ENCODE measurements at places on chromosomes 1 and 21. TPM values are rescaled to one million over a fixed set of nuclear protein-coding genes. Genes with fewer than 3 reads are reported as not detected.

- H3K27me3 ChIP-seq: no peaks in the 10 kb centered on the region
- no peak overlapping the region for H3K27ac ChIP-seq
- no peaks in the 10 kb centered on the region for H3K4me1 ChIP-seq
- no peak overlapping the region for H3K4me3 ChIP-seq
- DNase-seq: no peak
- no peaks in the 10 kb centered on the region for H3K36me3 ChIP-seq
These were observed 100.2 kb downstream of the HMCN1 start for GRCh38 chr1:185834371-185834905.

GRCh38 chr1:221240690-221241089 is 361.4 kb downstream of the HLX start:
- no peak overlapping the region for H3K4me3 ChIP-seq
- no peaks in the 10 kb centered on the region for H3K36me3 ChIP-seq
- no peak for DNase-seq
- H3K4me1 ChIP-seq: no peaks in the 10 kb centered on the region
- H3K27me3 ChIP-seq: no peaks in the 10 kb centered on the region
- no peak overlapping the region for H3K27ac ChIP-seq

GRCh38 chr1:116033322-116033721 is 57.0 kb downstream of the SLC22A15 start:
- no peaks in the 10 kb centered on the region for H3K36me3 ChIP-seq
- no peak overlapping the region for H3K27ac ChIP-seq
- no peaks in the 10 kb centered on the region for H3K4me1 ChIP-seq
- DNase-seq: no peak

DNA sequence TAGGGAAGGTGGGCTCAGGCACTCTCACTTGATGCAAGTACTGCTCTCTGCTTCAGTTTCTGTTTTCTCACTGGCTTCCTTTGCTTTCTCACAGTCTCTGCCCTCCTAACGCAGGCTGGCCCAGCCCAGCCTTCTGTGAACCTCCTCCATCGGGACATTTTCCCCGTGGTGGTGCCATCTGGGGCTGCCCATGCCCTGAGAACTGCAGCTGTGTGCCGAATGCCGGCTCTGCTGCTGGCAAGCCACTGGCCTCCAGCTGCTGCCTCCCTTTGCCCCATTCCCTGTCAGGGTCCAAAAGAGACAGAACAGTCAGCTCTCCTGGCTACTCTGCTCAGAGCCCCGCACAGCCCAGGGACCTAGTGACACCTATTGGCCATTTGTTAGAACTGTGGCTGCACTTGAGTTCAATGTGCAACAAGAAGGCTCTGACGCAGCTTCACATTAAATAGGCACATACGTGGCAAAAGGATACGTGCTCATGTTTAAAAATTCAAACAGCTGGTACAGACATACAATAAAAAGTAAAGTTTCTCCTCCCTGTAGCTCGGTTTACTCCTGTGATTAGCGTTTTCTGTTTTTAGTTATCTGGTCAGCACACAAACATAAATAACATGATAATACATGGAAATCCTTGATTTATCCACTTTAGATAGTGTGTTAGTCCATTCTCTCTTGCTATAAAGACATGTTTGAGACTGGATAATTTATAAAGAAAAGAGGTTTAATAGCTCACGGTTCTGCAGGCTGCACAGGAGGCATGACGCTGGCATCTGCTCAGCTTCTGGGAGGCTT is 46.6 kb downstream of the FCRL5 start:
- peak; percentile 15 for DNase-seq
- no peaks in the 10 kb centered on the region for H3K4me1 ChIP-seq
- H3K27ac ChIP-seq: no peak overlapping the region
- H3K27me3 ChIP-seq: no peaks in the 10 kb centered on the region
- no peaks in the 10 kb centered on the region for H3K36me3 ChIP-seq
- H3K4me3 ChIP-seq: no peak overlapping the region

DNA sequence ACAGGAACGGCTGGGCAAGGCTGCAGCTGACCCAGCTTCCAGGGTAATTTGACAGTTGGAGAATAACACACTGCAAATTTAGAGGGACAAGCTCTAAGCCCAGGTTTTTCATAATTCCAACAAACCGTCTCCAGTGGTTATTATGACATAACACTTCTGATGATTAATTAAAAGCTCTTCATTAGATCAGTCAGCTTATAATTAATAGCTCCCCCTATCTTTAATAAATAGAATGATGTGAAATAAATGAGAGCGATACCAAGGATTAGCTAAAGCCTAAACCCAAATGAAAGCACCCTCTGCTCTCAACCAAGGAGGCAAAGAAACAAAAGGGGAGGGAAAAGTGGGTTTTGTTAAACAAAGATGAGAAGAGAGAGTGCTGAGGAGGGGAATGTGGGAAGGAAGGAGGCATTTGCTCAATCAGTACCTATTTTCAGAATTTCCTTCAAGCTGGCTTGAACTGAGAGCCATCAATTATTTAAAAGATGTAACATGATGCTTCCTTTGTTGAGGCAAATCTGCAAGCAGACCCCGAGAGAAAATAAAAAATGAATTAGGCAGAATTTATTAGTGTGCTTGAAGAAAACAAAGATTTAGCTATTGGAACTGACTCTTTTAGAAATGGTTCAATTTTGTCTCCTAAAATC is 221.8 kb upstream of the ESRRG start:
- no peaks in the 10 kb centered on the region for H3K4me1 ChIP-seq
- no peak overlapping the region for H3K27ac ChIP-seq
- no peaks in the 10 kb centered on the region for H3K27me3 ChIP-seq
- H3K4me3 ChIP-seq: no peak overlapping the region
- H3K36me3 ChIP-seq: no peaks in the 10 kb centered on the region

Gene UQCRH
- total RNA-seq: 299 TPM

Gene LAPTM5
- 0.77 TPM for total RNA-seq

All from astrocyte (in vitro differentiated cells and primary cell).